ENCODE measurements at places on chromosomes 11 and 22.

GRCh38 chr11:66315921-66316811, 678 bp downstream of the CD248 start:
- DNase-seq: no peak

GRCh38 chr11:69448471-69449284, 32.8 kb upstream of the LINC01488 start:
- DNase-seq: no peak

- no peak for DNase-seq
These were observed 11.5 kb upstream of the PEX26 start for GRCh38 chr22:18066181-18066859.

- no peak for DNase-seq
These were observed 2.0 kb upstream of the CAPN5 start for GRCh38 chr11:77064648-77065217.

GRCh38 chr11:121113611-121114010, 12.6 kb downstream of the TECTA start:
- no peak for DNase-seq
